AG04449 (cell line): ENCODE measurements at places on chromosomes 16 and 17.

DNA sequence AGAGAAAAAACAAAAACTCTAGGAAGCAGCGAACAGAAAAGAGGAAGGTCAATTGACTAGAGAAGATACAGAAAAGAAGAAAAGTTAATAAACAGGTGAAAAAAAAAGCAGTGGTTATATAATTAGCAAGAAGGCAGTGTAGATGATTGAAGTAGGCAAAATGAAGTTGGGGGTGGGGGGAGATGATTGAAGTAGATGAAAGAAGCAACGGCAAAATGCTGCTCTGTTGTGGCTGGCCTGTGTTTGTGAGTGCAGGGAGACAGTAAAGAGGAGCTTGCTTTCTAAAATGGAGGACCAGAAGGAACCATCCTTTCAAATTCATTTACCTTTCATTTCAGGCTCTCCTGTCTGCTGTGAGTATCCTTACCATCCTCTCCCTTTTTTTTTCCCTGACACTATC lies 3.6 kb downstream of the EVI2B start:
- DNase-seq, result no peak

DNA sequence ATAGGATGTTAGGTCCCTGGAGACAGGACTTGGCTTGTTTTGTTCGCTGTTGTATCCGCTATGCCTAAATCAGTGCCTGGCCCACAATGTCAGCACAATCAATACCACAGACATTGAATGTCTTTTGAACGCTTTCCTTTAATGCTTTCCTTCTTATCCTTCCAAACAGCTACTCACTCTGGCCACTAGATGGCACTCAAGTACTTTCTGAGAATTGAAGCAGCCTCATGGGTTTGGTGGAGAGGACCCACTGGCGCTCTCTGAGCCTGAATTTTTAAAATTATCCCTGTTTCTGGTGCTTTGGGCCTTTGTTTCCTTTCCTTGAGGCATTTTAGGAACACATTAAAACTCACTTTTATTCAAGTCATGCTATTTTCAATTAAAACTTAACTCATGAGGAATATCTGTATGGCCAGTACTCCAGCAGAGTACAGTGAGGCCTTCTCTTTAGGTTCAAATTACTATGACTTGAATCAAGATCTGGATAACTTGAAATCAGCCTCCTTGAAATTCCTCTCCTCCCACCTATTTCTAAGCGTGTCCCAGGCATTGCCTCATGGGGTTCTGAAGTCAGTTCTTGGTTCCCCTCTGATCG lies 3.2 kb upstream of the NLRP1 start:
- no peak for DNase-seq

DNA sequence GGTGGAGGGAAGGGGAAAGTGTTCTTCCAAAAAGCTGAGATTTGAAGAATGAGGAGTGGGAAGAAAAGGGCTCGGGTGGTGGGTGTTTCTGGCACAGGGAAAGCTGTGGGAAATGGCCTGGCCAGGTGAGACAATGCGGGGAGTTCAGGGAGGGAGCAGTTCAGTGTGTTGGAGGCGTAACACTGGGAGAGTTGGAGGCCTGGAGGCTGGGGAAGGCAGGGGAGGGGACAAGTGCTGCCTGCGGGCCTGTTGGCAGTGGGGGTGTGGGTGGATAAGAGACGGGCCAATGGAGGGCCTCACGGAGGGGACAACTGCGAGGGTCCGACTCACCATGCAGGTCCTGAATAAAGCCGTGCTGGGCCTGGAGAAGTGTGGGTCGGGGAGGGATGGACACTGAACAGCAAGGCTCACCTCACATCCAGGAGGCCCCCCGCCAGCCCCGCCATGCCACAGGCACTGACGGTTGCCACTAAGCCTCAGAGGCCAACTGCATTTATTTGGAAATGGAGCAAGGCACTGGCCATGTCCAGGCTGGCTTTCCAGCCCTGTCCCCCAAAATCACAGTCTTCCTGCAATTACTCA lies 17.8 kb upstream of the KRT19 start:
- DNase-seq, result no peak

DNA sequence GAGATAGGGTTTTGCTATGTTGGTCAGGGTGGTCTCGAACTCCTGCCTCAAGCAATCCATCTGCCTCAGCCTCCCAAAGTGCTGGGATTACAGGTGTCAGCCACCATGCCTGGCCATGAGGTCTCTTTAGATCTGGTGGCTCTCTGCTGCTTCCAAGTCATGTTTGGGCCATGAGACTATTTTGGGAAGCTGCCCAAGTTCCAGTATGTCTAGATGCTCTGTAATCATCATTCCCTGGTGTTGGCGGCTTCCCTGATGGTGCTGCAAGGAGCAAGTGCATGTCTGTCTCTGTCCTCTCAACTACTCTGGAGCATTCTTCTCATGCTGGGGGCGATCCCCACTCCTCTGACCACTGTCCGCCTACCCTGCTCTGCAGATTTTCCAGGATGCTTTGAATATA lies 6.4 kb upstream of the ODF4 start:
- no peak for DNase-seq

DNA sequence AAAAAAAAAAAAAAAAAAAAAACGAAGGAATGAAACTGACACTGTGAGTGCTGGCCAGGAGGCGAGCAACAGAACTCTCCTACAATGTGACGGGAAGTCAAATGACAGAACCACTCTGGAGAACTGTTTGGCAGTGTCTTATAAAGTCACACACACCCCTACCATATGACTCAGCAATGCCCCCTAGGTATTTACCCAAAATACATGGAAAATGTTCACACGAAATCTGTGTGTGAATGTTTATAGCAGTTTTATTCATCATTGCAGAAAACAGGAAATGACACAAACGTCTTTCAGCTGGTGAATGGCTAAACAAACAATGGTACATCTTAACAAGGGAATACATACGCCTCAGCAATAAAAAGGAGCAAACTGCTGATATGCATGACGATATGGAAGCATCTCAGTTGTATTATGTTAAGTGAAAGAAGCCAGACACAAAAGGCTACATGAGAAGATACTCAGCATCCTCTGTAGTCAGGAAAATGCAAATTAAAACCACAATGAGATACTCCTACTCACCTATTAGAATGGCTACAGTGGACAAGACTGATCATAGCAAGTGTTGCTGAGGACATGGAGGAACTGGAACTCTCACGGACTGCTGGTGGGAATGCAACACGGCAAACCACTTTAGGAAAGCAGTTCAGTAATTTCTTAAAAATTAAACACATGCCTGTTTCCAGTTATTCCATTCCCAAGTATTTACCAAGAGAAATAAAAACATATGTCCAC lies 74.7 kb downstream of the TBC1D16 start:
- no peak for DNase-seq

DNA sequence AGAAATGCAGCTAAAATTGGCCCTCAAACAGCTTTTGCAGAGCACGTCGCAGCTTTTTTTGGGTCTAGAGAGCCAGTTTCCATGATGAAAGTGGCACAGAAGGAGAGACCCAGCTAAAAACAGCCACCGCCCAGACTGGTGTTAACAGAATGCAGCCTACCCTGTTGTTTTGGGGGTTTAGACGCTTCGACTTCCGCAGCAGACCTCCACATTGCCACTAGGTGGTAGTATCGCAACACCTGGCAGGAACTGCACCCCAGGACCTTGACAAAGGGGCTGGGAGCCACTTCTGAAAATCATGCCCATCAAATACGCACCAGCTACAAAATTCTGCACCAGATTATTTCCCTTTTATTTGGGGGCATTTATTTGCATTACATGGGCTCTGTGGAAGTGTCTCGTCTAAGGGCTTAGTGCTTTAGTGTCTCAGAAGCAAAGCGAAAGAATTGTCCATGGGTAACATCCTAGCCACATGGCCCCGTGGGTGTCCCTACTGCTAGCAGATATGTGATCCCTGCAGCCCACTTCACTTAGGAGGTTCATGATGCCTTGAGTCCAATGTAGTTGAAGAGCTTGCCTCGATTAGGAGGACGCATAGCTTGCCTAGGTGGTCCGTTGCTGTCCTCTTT lies 167.1 kb downstream of the HAPSTR1 start:
- no peak for DNase-seq

GRCh38 chr16:67246756-67247191 lies 507 bp downstream of the FHOD1 start:
- DNase-seq, result no peak
